ENCODE measurements at places on chromosomes 4 and X. TPM values are rescaled to one million over a fixed set of nuclear protein-coding genes. Genes with fewer than 3 reads are reported as not detected.

DNA sequence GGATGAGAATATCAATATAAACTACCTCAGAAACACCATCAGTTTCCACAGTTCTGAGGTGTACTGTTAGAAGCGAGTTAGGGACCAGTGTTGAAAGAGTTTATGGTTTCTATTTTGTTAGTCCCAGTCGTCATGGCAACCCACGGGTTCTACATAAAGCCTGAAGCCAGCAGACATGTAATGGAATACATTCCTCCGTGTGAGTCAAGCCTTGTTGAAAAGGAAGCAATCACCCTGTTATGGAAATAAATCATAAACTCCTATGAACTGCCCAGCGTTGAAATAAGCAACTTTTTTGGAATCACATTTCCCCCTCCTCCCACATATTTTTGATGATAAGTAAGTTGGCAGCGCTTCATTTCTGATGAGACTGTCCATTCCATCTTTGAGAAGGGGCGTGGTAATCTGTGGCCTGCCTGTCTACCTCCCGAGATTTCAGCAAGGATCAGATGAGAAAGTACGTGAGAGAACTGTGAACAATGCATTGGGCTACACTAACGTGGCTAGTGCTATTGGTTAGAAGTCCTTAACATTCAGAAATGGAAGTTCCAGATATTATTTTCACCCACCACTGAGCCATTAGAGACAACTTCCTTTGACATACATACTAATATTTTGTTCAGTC, 40.4 kb upstream of the PDHA1 start:
- no peak overlapping the region for H3K27ac ChIP-seq
- H3K4me1 ChIP-seq = no peaks in the 10 kb centered on the region
- no peak overlapping the region for H3K4me3 ChIP-seq
- DNase-seq = no peak
- no peaks in the 10 kb centered on the region for H3K36me3 ChIP-seq

GRCh38 chrX:7515681-7516413, 327.1 kb upstream of the VCX start:
- no peak for DNase-seq
- H3K36me3 ChIP-seq = no peaks in the 10 kb centered on the region
- H3K4me1 ChIP-seq = no peaks in the 10 kb centered on the region
- H3K27ac ChIP-seq = no peak overlapping the region
- no peak overlapping the region for H3K4me3 ChIP-seq

GATA1 gene
- not detected for total RNA-seq

COL4A6 gene
- total RNA-seq = 3.5 TPM

- no peaks in the 10 kb centered on the region for H3K4me1 ChIP-seq
- H3K27me3 ChIP-seq = no peaks in the 10 kb centered on the region
- no peak within 1 kb of the TSS for H3K27ac ChIP-seq
- H3K4me3 ChIP-seq = no peak within 1 kb of the TSS
- no peak for DNase-seq
Measured at GRCh38 chr4:109801895-109802319, at the start of gene CFI. Gene CFI, minus strand, starts transcription at chr4:109801999. Its CDS starts 28 bp downstream, at chr4:109801971.

DNA sequence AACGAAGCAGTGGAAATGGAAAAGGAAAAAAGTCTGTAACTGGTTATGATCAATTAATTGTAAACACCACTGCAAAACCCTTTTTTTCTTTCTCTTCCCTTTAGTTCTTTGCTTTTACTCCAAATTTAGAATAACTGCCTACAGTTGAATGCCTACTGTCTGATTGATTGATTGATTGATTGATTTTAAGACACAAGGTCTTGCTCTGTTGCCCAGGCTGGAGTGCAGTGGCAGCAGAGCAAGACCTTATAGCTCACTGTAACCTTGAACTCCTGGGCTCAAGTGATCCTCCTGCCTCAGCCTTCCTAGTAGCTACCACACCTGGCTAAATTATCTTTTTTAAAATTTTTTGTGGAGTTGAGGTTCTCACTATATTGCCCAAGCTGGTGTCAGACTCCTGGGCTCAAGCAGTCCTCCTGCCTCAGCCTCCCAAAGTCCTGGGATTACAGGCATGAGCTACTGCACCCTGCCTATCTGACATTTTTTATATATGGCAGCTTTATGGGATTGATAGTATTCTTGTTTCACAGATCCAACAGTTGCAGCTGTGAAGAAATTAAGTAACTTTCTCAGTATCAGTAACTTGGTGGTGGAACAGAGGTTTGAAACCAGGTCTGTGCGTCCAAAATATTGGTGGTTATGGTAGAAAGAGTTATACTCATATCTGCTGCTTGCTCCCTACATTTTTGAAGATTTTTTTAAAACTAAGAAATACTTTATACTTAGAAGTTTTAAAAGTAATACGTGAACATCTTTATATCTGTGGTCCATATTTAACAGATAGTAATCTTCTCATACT, 12.4 kb downstream of the UBE2K start:
- H3K27me3 ChIP-seq = no peaks in the 10 kb centered on the region
- H3K36me3 ChIP-seq = no peaks in the 10 kb centered on the region
- H3K4me3 ChIP-seq = no peak overlapping the region
- peaks cover 19% of the 10 kb centered on the region for H3K4me1 ChIP-seq
- no peak overlapping the region for H3K27ac ChIP-seq

GRCh38 chrX:9189286-9189685, 155.4 kb upstream of the FAM9B start:
- H3K27me3 ChIP-seq = no peaks in the 10 kb centered on the region
- H3K4me1 ChIP-seq = no peaks in the 10 kb centered on the region

DNA sequence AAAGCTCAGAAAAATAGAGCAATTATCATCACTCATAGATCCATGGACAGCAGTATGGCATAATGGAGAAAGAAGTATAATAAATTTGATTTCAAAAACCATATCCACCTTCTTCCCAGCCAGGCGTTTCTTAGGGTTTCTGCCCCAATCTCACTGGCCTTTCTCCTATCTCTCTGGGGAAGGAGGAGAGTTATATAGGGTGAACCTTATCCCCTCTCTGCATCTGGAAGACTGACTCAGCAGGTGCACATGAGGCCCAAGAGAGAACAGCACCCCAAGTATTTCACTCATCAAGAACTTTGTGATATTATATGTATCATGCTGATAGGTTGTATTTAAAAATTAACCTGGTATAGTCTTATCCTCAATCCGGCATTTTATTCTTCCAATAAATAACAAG, 318.8 kb upstream of the RASGEF1B start:
- no peak overlapping the region for H3K4me3 ChIP-seq
- no peak for DNase-seq
- H3K36me3 ChIP-seq = no peaks in the 10 kb centered on the region
- H3K27me3 ChIP-seq = no peaks in the 10 kb centered on the region
- no peak overlapping the region for H3K27ac ChIP-seq
- peaks cover 12% of the 10 kb centered on the region for H3K4me1 ChIP-seq

FHIP1A gene
- total RNA-seq = 16.2 TPM

DNA sequence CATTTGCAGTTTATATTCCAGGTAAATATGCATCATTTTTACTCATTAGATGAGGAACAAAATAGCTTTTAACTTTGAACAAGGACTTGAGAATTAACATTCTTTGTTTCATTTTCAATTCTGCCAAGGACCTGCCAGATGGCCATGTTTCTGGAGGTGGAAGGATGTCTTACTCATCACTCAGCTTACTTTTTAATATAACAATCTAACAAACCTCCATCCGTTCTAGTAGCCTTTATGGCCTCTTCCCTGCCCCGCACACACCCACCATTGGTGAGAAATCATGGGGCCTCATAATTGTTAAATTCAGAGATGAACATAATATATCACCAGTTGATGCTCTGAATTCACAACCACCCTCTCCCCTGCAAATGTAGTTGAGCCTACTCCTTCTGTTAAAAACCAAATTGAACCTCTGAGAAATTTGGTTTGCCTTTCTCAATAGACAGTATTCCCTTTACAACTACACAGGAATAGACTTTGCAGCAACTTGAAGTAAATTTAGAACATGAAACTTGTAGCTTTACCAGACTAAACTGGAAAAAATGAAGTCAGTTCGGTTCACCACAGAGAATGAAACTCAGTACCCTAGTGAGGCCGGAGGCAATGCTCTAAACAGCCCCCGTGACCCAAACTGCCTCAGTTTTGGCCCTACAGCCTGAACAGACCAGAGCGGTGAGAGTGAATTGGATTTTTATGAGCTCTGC, 50.1 kb upstream of the ACSL4 start:
- H3K4me3 ChIP-seq = no peak overlapping the region
- H3K36me3 ChIP-seq = no peaks in the 10 kb centered on the region
- H3K27me3 ChIP-seq = no peaks in the 10 kb centered on the region
- DNase-seq = no peak
- H3K27ac ChIP-seq = no peak overlapping the region

DNA sequence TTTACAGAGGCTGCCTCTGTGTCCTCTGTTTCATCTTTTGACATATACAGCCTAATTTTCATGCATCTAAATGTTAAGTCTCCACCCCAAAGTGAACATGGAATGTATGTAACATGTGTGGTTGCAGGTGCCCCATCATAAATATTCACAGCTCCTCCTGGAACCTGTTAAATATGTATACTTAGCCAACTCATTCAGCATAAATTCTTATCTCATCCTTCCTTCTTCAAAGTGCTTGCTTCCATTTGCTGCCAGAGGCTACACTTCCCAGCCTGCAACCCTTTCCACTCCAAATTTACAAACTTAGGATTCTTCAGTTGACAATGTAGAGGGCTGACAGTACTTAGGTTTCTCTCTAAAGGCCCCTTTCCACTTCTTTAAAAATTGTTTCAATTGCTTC, 60.6 kb downstream of the F8 start:
- no peaks in the 10 kb centered on the region for H3K27me3 ChIP-seq
- no peak for DNase-seq

GRK4 gene
- total RNA-seq = 73.0 TPM

GRCh38 chr4:86034616-86035015, 325.2 kb downstream of the MAPK10 start:
- H3K4me3 ChIP-seq = no peak overlapping the region
- no peaks in the 10 kb centered on the region for H3K36me3 ChIP-seq
- DNase-seq = no peak
- no peak overlapping the region for H3K27ac ChIP-seq
- no peaks in the 10 kb centered on the region for H3K4me1 ChIP-seq

VGLL1 gene
- not detected for total RNA-seq

GRCh38 chr4:3106339-3107186, 32.1 kb downstream of the HTT start:
- H3K36me3 ChIP-seq = no peaks in the 10 kb centered on the region

DNA sequence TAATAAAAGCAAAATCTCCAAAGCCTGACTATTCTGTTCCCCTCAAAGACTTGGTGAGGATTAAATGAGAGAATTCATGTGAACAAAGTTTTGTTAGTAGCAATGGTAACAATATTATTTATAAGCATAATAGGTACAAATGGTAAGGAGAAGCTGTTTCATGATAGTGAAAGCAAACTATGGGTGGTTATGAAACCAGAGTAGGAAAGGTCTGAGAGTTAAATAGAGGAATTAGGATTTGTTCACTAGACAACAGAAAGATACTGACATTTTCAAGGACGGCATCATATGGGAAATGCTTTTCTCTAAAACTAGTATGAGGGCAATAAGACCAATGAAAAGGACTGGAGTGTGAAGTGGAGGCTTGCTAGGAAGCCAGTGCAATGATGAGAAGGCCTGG, 128.6 kb upstream of the FTHL17 start:
- H3K27ac ChIP-seq = no peak overlapping the region
- no peaks in the 10 kb centered on the region for H3K4me1 ChIP-seq
- H3K27me3 ChIP-seq = no peaks in the 10 kb centered on the region
- H3K4me3 ChIP-seq = no peak overlapping the region
- no peaks in the 10 kb centered on the region for H3K36me3 ChIP-seq

DNA sequence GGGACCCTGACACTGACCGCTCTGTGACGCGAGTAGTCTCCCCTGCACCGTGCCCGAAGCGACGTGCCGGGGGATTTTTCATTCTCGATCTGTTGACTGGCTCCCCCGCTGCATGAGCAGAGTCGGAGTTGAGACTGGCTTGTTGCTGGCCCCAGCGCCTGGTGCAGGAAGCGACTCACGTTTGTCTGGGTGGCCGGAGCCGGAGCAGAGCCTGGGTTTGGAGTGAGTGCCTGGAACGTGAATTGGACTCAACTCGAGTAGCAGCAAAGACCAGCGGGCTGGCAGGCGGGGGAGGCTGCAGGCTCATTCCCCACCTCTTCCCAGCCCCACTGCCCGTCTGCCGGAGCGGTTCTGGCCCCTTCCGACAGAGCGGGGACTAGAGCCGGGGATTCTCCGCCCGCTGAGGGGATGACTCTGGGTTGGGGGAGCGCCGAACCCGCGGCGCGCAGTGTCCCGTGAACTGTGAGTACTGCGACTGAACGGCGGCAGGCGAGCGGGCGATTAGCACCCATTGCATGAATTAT, 554 bp downstream of the PCDH7 start:
- DNase-seq = no peak
- peaks cover 23% of the 10 kb centered on the region for H3K4me1 ChIP-seq
- H3K4me3 ChIP-seq = peak overlapping the region; percentile 41
- no peaks in the 10 kb centered on the region for H3K36me3 ChIP-seq
- H3K27me3 ChIP-seq = peaks cover 3% of the 10 kb centered on the region

DNA sequence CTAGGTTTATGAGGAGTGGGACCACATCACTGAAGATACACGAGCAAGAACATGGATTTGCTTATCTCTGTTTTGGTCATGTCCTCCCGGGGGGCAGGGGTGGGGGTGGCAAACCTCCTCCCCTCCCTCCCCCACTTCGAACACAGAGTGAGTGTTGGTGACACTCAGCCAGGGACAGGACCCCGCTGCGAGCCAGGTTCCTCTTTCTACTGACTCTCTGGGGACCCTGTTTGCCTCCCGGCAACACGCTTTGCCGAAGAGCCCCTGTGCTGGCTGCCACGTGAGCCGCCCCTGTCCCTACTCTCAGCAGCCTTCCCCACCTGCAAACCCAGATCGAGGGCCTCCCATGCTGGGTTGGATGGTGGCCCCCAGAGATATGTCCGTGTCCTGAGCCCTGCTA, 34.7 kb downstream of the P2RY8 start:
- no peak overlapping the region for H3K27ac ChIP-seq
- H3K4me3 ChIP-seq = no peak overlapping the region
- H3K4me1 ChIP-seq = no peaks in the 10 kb centered on the region
- H3K27me3 ChIP-seq = no peaks in the 10 kb centered on the region
- DNase-seq = no peak

SCML2 gene
- total RNA-seq = 15.2 TPM

- H3K36me3 ChIP-seq = no peaks in the 10 kb centered on the region
- H3K27ac ChIP-seq = no peak overlapping the region
- H3K27me3 ChIP-seq = no peaks in the 10 kb centered on the region
- no peak for DNase-seq
- H3K4me1 ChIP-seq = no peaks in the 10 kb centered on the region
Measured at GRCh38 chr4:88794952-88795351, 97.3 kb upstream of the NAP1L5 start.

- DNase-seq = peak; percentile 69
- no peak overlapping the region for H3K4me3 ChIP-seq
- no peaks in the 10 kb centered on the region for H3K27me3 ChIP-seq
- no peak overlapping the region for H3K27ac ChIP-seq
- H3K36me3 ChIP-seq = no peaks in the 10 kb centered on the region
Measured at GRCh38 chrX:154308108-154308946, 12.7 kb downstream of the TKTL1 start.

HTR2C gene
- 0.12 TPM for total RNA-seq

DNA sequence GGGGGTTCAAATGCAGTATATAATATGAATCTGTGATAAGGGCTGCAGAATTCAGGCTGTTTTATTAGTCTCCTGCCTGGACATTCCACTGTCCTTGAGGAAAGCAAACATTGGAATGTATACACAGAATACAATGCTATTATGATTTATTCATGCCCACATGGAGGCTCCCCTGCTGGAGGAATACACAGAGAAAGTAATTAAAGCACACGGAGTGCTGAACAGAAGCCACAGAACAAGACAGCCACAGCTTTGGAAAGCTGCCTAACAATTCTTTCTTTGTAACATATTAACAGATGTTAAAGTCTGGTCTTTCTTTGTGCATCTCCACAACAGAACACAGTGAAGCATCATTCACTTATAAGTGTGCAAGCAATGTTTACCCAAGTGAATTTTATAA, 155.8 kb downstream of the ARAP2 start:
- no peaks in the 10 kb centered on the region for H3K36me3 ChIP-seq
- DNase-seq = no peak
- no peaks in the 10 kb centered on the region for H3K27me3 ChIP-seq
- H3K4me1 ChIP-seq = peaks cover 4% of the 10 kb centered on the region
- H3K4me3 ChIP-seq = no peak overlapping the region
- no peak overlapping the region for H3K27ac ChIP-seq
